Neural crest cell (in vitro differentiated cells): ENCODE measurements at places on chromosomes 7 and 10. TPM values are rescaled to one million over a fixed set of nuclear protein-coding genes. Genes with fewer than 3 reads are reported as not detected.

Gene TPST1
- total RNA-seq = 18.6 and 21.9 TPM in 2 replicates

Gene CFAP43
- 0.63 and 0.71 TPM in 2 replicates for total RNA-seq

Gene FAM180A
- total RNA-seq = not detected in 2 replicates

Gene TAS2R40
- not detected in 2 replicates for total RNA-seq

Gene HIPK2
- 61.5 and 67.3 TPM in 2 replicates for total RNA-seq

Gene RBM20
- total RNA-seq = 0.58 and 0.61 TPM in 2 replicates

Gene TMEM176B
- total RNA-seq = 2.2 and 3.1 TPM in 2 replicates

Gene NUTM2E
- 1.6 and 2.0 TPM in 2 replicates for total RNA-seq

Gene GRM3
- 2.9 and 3.4 TPM in 2 replicates for total RNA-seq

Gene ANKIB1
- 36.9 and 41.9 TPM in 2 replicates for total RNA-seq

Gene KBTBD2
- total RNA-seq = 40.9 and 41.3 TPM in 2 replicates

Gene EGFR
- 2.3 and 2.6 TPM in 2 replicates for total RNA-seq

Gene ACTL6B
- total RNA-seq = 2.4 and 3.1 TPM in 2 replicates

Gene NPSR1
- not detected in 2 replicates for total RNA-seq

Gene PCLO
- 3.5 TPM in 2 replicates for total RNA-seq

Gene DPP6
- 1.6 and 2.2 TPM in 2 replicates for total RNA-seq

Gene DNAJC12
- 3.8 and 4.1 TPM in 2 replicates for total RNA-seq
